ENCODE measurements at places on chromosomes 7 and 10.

DNA sequence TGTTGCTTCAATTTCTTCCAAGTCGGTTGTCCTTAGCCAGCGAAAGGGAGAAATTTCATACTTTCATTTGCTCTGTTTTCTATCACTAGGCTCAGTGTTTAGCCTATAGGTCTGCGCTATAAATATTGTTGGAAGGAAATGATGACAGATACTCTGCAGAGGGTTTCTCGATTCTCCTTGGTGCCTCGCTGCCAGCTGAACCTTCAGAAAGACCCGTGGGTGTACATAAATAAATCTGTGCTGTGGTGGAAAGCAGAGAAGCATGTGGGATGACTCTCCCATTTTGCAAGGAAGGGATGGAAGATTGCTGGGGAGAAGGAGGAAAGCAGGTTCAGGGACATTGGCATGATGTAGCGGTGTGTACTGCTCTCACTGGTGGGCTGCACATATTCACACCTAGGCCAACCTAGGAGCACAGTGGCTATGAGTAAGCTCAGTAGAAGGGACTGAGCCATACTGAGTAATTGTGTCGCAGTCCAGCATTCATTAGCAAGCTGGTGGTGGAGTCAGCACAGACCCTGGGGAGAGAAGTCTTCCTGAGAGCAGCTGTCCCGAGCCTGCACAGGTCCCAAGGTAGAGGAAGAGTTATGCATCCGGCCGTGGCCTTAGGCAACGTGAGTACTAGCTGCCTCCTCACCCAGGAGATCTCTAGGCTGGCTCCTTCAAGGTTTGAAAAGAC is 50.5 kb downstream of the PNLIPRP3 start:
- no peak for DNase-seq

DNA sequence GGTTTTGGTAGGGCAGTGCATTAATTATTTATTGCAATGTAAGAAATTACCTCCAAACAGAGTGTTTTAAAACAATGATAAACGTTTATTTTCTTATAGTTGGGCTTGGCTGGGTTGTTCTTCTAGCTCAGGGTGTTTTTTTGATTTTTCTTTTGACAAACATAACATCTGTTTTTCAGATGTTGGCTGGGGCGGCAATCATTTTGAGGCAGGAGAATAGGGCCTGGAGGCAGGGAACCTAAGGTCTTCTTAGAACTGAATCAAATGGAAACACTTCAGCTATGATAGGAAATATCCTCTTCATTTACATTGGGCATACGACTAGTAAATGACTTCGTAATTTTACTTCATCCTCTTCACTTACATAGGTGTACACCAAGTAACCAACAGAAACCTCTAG is 47.4 kb upstream of the NAMPT start:
- no peak for DNase-seq

DNA sequence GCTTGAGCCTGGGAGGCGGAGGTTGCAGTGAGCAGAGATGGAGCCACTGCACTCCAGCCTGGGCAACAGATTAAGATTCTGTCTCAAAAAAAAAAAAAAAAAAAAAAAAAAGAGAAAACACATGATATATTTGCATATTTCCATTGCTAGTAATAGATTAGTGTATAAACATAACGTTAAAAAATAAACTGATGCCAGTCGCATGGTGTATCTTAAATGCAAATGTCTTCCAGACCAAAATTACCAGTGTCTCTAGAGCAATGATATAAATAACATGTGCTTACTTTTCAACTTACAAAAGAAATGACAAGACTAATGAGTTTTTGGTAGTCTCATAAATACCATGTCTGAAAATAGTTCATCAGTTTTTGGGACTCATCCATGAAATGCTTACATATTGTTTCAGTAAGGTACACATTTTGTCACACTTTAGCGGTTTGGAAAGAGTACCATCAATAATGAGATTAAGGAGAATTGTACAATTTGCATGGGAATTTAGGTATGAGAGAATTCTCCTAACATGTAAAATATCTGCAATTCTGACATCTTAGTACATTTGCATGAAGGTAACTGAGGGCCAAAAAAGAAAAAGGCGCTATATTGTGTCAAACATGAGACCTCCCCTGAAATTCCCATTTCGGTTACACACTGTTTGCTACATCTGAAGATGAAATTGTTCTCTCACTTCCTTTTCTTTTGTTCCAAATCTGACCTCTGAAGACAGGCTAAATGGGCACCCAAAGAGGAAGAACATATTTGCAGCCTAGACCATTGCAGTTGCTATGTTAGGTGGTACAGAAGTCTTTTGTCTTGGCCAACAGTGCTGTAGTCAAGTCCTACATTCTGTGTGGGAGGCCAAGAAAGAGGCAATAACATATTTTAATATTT is 51.5 kb upstream of the PIP4K2A start:
- DNase-seq: no peak

- DNase-seq: no peak
Observed at GRCh38 chr10:103879409-103879808, 24.0 kb upstream of the SH3PXD2A start.

All from WTC11 (cell line).